Stimulated activated CD8-positive, alpha-beta memory T cell treated with anti-CD3 and anti-CD28 coated beads, Interleukin-4, amount 100 ng/mL, for 4 hours (primary cell): ENCODE measurements at places on chromosomes 2 and 18.
A peak's percentile ranks its signal among the peaks of the same experiment; 100 is the strongest.

- no peak for DNase-seq
Observed at GRCh38 chr2:70939839-70940580, 4.3 kb downstream of the ATP6V1B1 start.

DNA sequence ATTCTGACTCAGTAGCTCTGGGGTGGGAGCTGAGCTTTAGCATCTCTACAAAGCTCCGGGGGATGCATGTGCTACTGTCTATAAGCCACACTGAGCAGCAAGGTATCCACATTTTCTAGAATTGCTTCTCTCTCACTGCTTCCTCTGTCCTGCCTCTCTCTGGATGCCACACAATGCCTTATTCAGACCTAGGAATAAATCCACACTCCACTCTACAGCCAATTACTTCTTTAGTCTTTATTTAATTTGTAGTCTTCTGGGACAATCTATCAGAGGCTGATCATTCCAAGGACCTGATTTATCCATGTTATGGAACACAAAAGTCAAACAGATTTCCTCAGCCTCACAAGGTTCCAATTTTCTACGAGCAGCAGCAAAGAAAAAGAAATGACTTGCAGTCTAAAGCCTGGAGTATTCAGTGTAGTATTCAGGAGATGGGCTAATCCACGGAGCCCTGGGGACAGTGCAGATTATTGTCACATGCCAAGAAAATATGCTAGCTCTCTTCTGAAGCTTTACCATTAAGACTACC lies 4.4 kb downstream of the BCL2 start:
- no peak for DNase-seq

DNA sequence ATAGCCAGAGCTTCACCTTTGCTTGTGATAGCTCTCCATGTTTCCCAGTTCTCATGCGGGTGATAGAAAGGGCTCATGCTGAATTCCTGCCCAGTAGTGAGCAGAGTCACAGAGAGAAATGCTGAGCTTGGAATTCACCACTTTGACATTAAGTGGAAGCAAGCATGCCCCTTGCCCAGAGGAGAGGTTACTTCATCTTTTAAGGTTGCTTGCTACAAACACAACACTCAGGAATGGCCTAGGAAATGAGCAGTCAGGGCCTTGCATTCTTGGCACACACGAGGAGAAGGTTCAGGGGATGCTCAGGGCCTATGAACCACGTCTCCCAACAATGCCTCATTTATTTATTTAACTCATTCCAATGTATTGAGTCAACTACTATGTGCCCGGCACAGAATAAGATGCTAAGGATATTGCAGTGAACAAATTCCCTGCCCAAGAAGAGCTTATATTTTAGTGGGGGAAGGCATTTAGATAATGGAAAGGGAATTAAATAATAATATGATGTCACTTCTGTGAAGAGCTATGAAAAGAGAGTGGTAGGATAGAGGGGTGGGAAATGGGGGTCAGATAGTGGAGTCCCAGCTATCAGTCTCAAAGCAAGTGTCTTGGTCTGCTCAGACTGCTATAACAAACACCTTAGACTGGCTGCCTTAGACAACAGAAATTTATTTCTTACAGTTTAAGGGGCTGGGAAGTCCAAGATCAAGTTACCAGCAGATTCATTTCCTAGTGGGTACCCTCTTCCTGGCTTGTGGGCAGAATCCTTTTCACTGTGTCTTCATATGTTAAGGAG lies 42.1 kb downstream of the DDX18 start:
- no peak for DNase-seq

DNA sequence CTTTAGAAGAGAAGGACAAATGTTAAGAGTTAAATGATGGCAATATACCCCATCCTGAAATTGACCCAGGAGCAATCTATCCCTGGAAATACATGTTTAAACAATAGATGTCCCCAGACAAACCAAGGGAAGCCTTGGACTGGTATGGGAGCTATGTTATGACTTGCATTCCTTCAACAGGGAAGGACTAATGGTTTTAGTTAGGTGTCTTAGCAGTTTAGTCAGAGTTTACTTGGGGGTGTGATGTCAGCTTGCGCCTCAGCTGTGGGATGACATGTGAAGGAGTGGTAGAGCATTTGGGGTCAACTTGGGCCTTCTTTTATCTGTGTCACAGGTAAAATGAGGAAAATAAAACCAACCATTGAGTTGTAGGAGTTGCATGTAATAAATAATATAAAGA lies 36.8 kb downstream of the SPC25 start:
- DNase-seq: no peak

DNA sequence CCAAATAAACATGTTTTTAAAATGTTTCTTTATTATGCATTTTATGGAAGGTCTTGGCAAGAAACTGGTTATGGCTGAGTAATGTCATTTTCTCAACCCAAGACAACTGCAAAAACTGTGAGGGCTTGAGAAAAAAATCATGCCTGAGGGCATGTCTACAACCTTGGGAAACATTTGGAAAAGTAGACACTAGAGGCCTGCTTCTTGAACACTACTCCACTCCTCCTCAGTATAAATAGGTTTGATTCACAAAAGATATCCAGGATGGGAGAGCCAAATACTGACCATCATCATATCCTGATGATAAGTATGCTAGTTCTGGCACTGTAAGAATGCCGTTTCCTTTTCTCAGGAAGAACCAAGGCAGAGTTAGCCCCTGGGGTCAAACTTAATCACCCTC lies 71.1 kb downstream of the OSR1 start:
- DNase-seq: no peak

DNA sequence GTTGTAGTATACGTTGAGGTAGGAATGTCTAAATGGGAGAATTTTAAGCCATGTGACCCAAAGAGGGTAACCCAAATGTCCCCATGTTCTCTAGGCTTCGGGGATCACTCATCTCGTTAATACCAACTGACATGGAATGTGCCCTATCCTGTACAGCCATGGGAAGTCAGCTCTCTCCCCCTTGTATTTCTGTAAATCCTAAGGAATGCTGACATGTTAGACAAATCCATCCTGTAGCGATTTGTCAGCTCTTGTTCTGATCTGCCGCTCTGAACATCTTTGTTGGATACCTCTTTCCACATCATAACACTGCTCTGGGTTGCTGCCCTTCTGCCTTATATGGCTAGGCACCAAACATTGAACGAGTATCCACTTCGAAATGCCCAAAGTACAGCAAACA lies 350.6 kb downstream of the RND3 start:
- DNase-seq: no peak

- no peak for DNase-seq
Observed at GRCh38 chr2:239197146-239197545, 203.7 kb downstream of the HDAC4 start.

DNA sequence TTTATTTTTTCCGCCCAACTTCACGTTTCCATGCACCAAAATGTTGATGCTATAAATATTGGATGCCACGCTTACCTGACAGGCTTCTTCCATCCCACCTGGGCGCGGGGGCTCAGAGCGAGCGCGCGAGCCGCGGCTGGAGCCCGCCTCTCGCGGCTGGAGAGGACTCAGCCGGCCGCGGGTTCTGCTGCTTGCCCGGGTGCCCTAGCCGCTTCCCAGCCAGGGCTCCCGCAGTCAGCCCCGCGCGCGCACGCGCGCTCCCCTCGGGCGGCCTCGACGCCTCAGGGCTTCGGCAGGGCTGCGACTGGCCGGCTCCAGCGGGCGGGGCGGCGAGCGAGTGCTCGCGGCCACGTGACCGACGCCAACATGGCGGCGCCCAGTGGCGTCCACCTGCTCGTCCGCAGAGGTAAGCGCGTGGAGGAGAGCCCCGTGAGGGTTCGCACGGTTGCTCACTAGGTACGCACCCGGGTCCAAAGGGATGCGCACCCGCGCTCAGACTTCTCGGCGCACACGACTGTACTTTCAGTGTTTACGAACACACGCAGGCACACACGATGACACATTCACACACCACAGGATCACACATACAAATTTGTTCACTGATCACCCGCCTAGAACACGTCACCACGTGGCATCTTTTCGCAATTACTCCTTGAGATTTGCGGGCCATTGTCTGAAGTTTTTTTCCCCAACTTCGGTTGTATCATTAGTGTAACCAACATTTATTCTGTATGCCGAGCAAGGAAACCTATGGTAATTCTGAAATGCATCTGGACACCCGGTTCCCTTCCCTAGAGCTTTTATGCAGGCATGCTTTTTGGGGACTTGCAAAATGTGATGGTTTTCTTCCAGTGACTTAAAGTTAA lies at the start of gene METAP1D:
Gene METAP1D, plus strand, starts transcription at position 350 of the 866 bp plus-strand sequence. Its CDS starts 17 bp downstream, at position 367.
- DNase-seq: peak; percentile 76

GRCh38 chr18:54388203-54389142 lies 30.8 kb downstream of the C18orf54 start:
- no peak for DNase-seq

DNA sequence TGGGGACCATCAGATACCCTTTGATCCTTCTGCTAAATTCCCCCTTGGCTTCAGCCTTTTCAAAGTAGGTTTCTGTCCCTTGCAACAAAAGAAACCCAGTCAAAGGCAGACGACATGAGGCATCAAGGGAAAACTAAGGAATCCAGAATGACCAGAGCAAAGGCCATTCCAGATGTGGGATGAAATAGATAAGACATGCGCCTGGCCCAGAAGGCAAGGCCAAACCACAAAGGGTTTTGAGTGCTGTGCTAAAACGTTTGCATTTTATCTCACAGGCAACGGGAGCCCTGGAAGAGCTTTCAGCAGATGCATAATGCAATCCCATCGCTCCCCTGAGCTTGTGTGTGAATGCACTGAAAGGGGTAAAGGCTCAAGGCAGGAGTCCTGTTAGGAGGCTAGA lies 17.7 kb downstream of the CXCR1 start:
- DNase-seq: no peak

- no peak for DNase-seq
Observed at GRCh38 chr2:205688417-205689200, 6.3 kb downstream of the NRP2 start.

DNA sequence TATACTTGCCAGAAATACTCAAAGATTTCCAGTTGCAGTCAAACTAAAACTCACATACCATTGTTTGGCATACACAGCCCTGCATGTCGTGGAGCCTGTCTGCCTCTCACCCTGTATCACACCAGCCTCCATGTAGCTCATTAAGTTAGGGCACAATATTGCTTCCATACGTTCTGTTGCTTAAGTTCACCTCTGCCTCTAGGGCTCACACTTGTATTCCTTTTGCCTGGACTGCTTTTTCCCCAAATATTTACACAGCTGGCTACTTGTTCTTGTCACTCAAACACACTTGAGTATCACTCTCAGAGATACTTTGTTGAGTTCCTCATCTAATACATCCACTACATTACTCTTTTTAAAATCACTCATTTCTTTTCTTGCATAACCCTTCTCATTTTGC lies 83.1 kb downstream of the PTH2R start:
- DNase-seq: no peak

DNA sequence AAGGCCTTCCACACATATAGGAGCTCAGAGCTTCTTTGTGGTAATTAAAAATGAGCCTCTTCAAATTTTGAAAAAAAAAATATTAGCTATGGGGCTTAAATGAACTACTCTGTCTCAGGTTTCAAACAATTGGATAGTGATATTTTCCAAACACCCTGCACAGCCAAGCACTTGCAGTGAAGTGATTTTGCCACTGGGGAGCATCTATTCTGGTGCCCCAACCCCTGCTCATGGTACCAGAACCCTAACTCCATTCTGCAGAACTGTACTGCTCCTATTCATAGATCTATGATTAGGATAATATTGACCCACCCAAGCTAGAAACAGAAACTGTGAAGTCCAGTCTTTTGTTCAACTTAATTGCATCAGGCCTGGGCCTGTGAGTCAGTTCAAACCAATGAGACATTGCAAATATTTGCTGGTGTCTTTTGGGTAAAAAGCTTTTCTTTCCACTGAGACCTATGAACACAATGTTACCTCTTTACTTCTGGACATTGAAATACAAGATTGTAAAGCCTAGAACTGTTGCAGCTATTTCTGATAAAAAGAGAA lies 324.0 kb downstream of the GALNT13 start:
- no peak for DNase-seq

DNA sequence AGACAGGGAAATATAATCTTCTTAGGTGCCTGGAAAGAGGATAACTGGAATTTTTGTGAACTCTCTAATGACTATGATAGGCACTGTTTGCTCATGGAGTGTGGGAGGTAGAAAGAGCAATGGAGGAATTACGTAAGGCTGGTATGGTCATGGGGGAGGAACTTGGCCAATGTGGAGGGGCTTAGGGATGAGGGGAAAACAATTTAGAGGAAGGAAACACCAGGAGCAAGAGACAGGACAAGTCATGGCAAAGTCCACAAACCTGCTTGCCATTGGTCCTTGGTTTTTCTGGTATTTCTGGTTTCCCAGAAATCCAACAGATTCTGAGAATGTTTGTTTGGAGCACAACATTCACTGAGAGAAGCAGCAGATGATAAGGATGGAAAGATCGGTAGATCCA lies 274.2 kb downstream of the DYSF start:
- DNase-seq: no peak

- peak; percentile 72 for DNase-seq
Observed at GRCh38 chr2:201257956-201258665, 2.2 kb upstream of the CASP8 start.

DNA sequence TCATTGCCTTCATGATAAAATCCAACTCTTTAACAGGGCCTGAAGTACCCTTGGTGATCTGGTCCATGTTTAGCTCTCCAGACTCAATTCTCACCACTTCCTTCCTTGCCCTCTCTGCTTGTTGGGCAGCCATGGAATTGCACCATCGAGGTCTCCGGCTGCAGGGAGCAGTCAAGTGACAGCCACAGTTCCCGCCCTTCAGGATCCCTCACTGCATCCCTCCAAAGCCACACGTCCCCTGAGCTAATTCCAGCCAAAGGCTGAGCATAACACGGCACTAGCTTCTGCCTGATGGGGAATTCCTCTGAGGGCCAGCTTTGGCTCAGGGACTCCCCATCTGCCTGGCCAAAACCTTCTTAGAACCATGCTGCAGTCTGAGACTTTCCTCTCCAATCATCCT lies 47.4 kb upstream of the SLC1A4 start:
- DNase-seq: no peak

- no peak for DNase-seq
Observed at GRCh38 chr2:171163261-171163660, 2.6 kb upstream of the TLK1 start.

DNA sequence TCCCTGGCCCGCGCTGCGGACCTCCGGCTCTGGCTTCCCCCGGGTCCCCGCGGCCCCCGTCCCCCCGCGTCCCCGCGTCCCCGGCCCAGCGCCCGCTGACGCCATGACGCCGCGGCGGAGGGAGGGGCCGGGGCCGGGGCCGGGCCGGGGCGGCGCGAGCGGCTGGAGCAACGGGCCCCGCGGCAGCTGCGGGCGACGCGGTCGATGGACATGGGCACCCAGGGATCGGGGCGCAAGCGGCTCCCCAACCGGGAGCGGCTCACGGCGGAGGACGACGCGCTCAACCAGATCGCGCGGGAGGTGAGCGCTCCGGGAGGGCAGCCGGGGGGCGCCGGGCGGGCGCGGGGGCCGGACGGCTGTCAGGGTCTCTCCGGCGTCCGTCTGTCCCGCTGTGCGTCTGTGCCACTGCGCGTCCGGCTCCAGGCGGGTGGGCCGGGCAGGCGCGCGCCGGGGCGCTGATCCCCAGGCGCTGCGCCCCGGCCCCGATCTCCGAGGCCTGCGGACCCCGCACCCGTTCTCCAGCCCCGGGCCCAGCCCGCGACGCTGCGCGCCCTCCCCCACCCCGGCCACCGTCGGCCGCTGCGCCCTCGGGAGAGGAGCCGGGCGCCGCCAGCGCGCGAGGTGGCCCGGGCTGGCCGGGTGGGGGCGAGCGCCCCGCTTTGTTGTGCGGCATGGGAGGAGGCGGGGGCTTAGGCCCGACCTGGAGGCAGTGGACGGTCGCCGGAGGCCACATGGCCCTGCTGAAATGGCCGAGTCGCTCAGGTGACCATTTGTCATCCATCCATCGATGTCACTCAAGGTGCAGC lies at the start of gene LRRFIP1:
Gene LRRFIP1, plus strand, starts transcription at position 147 of the 806 bp plus-strand sequence. Its CDS starts 58 bp downstream, at position 205.
- no peak for DNase-seq
